ENCODE measurements at places on chromosomes 5 and 9.

DNA sequence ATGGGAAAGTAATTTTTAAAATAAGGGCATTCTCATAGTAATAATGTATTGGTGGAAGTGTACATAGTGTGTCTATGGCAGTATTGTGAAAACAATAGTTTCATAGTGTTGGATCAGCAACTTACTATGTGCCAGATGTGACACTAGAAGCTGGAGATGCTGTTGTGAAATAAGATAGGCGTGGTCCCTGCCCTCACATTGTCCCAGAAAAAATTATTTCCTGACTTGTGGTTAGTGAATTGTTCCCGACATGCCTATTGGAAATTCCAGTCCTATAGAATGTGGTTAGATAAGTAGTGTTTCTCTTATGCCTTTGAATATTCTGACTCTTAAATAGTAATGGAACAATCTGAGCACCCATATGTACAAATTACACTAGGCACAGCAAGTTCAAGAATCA lies 55.3 kb upstream of the MTAP start:
- no peak for DNase-seq

GRCh38 chr5:150060471-150060870 lies 25.9 kb downstream of the CSF1R start:
- DNase-seq, result no peak

DNA sequence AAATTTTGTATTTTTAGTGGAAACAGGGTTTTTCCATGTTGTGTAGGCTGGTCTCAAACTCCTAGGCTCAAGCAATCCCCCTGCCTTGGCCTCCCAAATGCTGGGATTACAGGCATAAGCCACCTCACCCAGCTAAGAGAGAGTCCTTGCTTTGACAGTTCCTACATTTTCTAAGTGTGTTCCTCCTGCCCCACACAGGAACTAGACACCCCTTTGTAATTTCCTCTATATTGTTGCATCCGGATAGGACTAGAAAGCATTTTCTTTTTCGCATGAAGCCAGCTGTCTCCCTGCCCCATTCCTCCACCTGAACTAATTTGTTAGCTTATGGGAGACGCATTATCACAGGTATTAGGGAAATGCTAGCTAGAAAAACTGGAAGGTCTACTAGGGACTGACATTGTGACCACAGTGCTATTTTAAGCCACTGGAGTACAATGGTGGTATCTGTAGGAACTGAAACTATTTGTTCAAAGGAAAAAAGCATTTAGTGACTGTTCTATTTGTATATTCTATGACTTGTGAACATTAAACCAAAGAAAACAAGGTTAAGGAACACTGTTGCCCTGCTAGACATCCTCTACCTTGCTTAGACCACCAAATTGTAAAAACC lies 214.1 kb downstream of the SMARCA2 start:
- DNase-seq, result peak; percentile 10

DNA sequence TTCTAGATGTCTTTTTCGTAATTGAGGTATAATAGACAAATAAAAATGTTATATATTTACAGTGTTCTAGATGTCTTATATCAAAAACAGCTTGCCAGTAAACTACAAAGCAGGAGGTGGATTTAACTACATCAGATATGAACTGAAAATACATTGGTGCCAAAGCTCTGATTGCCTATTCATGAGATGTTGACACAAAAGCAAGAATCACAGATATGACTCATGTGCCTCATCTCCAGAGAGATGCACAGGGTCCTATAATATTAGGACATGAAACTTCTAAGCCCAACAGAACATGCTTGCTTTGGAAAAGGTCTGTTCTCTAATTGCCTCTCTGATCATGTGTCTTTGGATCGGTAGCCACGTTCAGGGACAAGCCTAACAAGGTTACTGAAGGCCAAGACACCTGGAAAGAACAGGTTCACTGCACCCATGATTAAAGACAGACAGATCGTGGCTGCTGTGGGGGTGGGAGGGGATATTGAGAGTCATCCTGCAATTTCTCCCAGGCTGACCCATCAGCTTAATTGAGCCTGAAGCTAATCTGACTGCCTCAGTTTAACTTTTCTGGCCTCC lies 16.8 kb downstream of the ABCA1 start:
- no peak for DNase-seq

DNA sequence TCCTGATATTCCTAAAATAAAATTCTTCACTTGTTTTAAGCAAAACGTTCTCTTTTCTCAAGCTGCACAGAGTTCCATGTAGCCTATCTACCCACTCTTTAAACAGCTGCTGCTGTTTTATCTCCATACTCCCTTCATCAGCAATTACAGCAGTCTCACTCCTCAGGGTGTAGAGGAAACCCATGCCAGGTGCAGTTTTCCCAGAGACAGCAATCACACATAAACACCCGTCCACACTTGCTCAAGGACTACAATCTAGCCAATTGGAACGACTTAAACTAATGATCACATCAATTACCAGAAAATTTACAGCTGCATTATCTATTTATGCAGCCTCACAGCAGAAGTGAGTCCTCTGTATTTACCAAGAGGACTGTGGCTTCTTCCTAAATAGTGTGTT lies 141.7 kb downstream of the HTR1A start:
- DNase-seq, result no peak

GRCh38 chr9:122125158-122125508 lies 32.0 kb upstream of the TTLL11 start:
- DNase-seq, result peak; percentile 88

DNA sequence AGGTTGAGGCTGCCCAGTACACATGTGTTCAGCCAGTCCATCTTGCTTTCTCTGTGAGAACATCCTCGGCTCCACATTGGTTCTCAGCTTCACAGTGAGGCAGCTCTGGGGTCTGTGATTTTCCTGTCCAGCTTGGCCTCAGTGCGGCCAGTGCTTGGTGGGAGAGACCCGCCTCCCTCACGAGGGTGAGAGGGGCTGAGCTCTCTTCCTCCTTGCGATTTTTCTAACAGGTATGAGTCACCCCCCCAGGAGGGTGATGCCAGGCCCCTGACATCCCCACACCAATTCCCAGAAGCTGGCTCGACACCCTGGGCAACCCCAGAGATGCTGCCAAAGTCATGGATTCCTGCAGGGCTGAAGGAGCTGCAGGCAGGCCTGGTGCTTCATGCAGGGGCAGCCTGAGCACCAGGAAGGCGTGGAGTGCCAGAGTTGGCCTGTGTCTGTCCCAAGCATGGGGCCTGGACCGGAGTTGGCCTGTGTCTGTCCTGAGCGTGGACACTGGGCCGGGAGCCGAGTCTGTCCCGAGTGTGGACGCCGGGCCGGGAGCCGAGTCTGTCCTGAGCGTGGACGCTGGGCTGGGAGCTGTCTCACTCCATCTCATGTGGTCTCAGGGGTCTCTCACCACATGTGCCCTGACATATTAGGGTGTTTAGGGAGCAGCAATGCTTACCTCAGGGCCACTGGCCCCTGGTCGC lies 408.6 kb upstream of the IRX4 start:
- no peak for DNase-seq

DNA sequence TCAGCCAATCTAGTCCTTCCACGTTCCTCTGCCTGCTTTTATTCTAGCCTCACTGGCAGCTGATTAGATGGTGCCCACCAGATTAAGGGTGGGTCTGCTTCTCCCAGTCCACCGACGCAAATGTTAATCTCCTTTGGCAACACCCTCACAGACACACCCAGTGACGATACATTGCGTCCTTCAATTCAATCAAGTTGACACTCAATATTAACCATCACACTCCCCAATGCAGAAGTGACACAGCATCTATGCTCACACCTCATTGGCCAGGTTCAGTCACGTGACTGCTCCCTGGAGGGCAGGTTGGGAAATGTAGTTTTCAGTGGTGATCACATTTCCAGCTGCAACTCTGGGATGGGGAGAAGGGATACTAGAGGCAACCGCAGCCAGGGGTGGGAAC lies 13.0 kb downstream of the SUSD3 start:
- peak; percentile 20 for DNase-seq

GRCh38 chr9:113409481-113409880 lies 994 bp downstream of the POLE3 start:
- no peak for DNase-seq

DNA sequence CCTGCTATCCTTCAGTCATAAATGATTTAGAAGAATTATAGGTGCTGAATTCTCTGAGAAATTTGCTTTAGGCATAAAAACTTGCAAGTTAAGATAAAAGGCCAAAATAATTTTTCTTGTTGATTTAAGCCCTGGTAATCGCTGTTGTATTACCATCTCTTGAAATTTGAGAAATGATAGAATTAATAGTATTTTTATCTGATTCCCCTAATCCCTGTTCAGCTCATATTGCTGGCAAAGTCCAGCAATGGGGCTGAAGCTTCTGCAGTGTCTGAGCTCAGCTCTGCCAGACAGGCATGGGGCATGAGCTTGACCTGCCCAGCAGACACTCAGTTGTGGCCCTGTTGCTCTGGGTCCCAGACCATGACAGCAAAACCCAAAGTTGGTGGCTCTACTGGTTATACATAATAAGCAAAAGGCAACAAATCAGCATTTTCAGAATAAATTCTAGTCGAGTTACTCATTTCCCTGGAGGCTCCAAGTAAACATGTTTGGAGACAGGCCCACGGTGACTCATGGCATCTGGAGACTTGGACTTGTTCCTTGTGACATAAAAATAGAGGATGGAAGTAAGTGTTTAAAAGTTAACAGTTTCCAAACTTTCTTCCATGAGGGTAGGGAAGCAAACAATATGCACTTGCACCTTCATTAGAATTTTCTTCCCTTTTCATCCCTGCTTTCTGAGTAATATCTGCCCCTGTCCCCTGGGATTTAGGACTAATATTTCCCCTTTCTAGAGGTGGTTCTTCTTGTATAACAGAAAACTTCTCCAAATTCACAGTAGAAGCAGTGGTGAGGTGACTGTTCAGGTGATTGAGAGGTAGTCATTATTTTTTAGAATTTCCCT lies 60.2 kb upstream of the SLC2A8 start:
- peak; percentile 19 for DNase-seq

DNA sequence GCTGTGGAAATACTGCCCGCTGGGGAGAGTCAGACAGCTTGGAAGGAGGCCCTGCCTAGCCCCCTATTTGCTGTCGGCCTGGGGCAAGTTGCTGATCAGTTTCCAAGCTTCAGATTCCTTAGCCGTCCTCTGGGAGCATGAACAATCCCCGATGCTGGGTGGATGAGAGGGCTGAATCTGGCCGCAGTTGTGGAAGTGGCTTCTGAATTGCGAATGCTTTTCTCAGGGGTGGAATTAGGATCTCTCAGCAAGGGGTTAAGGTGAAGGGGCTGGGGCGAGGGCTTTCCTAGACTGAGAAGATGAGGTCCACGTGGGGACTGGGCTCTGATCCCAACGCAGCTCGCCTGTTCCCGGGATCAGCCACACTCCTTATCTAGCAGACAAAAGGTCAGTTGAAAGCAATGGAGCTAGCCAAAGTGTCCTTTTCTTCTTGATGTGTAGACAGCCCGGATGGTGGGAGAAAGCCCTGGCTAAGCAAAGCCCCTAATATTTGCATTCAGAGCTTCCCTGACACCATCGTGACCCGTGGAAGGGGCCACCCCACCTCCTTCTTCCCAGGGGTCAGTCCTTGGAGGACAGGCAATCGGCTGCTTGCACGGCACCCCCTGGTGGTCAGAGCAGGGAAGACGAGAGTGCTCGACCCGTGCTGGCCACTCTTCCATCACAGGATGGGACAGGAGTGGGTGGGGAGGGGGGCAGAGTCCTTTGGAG lies 54.9 kb downstream of the COL15A1 start:
- peak; percentile 76 for DNase-seq

DNA sequence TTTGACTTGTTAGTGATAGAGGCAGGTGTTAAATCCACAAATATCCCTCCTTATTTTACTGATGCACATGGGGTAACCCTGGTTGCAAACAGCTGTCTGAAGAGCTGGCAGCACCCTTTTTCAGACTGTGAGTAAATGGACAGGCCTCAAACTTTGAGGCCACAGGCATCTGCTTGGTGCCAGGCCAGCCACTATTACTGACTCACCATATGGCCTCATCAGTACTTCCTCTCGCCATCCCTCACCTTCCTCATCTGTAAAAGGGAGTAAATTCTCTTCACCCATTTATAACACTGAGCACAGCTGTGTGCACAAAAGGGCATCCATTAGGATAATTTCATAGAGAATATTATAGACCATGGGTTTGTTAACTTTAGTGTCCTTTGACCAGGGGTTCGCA lies 11.9 kb upstream of the TNIP1 start:
- DNase-seq, result no peak

- no peak for DNase-seq
Measured at GRCh38 chr5:103366918-103367549, 108.5 kb downstream of the MACIR start.

- no peak for DNase-seq
Measured at GRCh38 chr9:127862075-127863011, 7.9 kb upstream of the ENG start.

GRCh38 chr5:3056866-3057265 lies 305.4 kb upstream of the IRX2 start:
- DNase-seq, result no peak

DNA sequence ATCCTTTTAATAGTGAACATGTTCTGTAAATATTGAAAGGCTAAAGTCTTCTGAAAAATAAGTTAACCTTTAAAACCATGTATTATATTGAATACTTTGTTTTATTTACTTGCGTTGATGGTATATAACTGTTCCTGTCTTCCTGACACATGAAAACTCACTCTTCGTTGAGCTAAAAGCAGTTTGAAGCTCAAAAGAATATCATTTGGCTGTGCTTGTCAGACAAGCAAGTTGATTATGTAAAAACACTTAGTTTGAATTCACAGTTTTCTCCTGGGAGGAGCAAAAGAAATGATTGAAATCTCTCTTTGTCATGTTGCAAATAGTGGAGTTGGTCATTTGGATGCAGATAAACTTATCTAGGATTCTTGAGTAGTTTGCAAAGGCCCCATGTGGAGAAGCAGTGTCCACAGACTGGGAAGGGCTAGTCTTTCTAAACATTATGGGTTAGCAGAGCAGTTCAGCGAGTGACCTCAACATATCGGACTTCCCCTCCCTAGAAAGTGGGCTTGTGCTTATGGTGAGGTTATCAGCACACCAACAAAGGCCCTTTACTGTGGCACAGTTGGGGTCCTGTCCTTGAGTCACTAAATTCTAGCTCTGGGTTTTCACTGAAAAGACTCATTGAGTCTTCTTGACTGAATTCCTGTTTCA lies 290.4 kb downstream of the CSNK1G3 start:
- no peak for DNase-seq

- no peak for DNase-seq
Measured at GRCh38 chr5:50300878-50301277, 140.2 kb downstream of the EMB start.

Measured in Caco-2 (cell line).